ENCODE measurements at places on chromosomes 6 and 20.
A peak's percentile ranks its signal among the peaks of the same experiment; 100 is the strongest.

- DNase-seq, result no peak
Observed at GRCh38 chr20:1528811-1529210, 28.7 kb downstream of the SIRPD start.

- no peak for DNase-seq
Observed at GRCh38 chr20:37102571-37102970, 6.8 kb upstream of the RBL1 start.

- DNase-seq, result no peak
Observed at GRCh38 chr20:9359561-9360308, 154.7 kb upstream of the LAMP5 start.

GRCh38 chr20:2149507-2149906 is 47.9 kb downstream of the STK35 start:
- no peak for DNase-seq

DNA sequence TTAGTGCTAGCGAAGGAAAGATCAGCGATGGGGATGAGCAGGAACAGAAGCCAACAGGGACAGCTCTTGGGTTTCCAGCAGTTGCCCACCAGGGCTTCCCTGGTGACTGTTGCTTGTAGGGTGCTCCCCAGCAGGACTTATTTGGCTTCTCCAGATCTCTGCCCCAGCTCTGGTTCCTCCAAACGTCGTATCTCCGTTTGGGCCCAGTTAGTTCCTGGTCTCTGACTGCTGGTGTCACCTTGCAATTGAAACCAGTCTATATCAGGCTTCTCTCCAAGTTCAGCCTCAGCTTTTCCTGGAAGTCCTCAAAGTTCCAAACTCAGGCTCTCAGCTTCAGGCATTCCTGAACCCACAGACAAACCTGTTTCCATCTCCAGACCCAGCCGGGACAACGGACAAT is 70.8 kb upstream of the NXT1 start:
- DNase-seq, result no peak

DNA sequence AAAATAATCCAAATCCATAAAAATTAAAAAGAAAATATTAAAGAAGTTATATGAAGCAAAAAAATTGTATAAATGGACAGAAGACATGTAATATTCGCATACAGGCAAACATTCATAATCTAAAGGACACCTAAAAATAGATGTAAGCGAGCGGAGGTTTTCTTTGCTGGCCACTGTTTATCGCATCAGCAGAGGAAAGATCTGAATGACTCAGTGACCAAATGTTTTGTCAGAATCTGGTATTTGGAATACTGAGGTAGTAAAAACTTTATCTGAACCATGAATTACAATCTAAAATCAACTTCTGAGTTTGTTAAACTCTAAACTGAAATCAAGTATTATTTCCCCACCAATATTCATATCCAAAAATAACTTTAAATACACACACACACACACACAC is 7.8 kb downstream of the TSPYL4 start:
- DNase-seq, result no peak

DNA sequence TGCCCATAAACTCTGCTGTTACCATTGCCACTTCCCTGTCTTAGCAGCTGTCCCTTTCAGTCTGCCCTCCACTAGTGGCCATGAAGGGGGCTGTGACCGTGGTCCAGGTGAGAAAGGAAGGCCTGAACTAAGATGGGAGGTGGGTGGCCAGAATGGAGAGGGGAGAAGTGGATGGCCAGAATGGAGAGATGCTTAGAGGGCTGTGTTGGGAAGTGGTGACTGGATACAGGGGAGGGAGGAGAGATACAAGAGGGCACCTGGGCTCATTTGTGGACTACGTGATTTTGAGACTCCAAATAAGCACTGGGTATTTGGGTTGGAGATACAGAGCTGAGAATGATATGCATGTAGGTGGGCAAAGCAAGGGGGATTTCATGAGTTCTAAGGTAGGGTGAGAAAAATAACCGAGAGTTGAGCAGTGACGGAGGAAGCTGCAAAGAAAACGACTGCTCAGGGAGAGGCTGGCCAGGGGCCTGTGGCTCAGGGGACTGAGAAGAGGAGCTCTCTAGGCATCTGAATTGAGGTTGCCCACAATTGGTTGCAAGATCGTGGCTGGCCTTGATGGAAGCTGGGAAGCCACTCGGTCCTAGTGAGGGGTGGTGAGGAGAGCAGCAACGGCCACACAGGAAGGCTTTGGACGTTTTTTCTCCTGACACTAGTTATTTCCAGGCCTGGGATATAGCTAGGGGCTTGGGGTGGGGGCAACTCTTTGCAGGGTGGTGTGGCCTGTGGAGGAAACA is 36.9 kb downstream of the PANK2 start:
- no peak for DNase-seq

- DNase-seq, result no peak
Observed at GRCh38 chr6:5412017-5412416, 150.7 kb downstream of the FARS2 start.

- DNase-seq, result no peak
Observed at GRCh38 chr6:28785962-28786679, 137.7 kb downstream of the TRIM27 start.

- no peak for DNase-seq
Observed at GRCh38 chr6:25122001-25122400, 157.2 kb upstream of the CARMIL1 start.

GRCh38 chr20:21229163-21229562 is 74.0 kb upstream of the XRN2 start:
- no peak for DNase-seq

DNA sequence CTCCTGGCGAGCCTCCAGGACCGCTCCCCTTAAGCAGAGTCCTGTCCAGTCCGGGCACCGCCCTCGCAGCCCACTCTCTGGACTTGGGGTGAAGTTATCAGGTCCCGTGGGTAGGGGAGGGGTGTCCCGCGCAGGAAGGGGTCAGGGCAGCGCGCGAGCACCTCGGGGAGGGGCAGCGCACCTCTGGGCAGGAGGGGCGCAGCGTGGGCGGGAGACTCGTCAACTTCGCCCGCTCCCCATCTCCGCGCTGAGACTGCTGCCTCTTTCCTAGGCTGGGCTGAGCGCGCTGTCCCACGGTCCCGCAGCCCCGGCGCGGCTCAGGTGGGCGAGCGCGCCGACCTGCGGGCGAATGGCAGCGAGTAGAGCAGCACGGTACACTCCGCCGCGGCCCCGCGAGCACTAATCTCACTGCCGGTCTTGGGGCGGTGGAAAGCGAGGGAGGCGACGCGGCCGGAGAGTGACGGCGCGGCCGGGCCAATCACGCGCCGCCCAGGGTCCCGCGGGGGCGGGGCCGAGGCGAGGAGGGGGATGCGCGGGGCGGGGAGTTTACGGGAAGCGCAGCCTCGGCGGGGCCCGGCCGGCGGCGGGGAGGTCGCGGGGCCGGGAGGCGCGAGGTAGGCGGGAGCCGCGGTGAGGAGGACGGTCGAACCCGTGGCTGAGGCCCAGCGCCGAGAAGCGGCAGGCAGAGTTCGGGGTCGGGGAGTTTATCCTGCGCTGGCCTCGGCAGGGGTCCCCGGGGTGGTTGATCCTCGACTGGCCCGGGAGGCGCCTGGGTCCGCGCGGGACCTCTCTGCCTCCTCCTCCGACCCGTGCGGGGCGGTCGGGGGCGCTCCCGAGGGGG is at the start of gene MAN1A1:
TSS of gene MAN1A1 (minus strand) at position 401 of the 841 bp plus-strand sequence. CDS start 696 bp downstream, outside the sequence.
- DNase-seq, result peak; percentile 84

- DNase-seq, result no peak
Observed at GRCh38 chr6:44131892-44132291, 4.5 kb downstream of the TMEM63B start.

DNA sequence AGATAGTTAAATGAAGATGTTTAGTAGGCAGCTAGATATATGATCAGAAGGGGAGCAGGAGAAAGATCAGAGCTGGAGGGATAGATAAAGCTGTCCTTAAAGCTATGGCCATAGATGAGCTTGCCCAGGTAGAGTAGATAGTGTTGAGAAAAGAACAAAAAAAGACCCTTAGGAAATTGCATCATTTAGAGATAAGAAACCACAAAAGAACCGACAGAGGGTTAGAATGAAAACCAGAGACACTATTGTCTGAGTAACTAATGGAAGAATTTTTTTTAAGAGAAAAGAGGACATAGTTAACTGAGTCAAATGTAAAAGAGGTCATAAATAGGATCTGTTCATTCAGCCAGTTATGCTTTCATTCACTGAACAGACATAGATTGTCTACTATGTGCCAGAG is 101.8 kb downstream of the TNFAIP3 start:
- DNase-seq, result no peak

DNA sequence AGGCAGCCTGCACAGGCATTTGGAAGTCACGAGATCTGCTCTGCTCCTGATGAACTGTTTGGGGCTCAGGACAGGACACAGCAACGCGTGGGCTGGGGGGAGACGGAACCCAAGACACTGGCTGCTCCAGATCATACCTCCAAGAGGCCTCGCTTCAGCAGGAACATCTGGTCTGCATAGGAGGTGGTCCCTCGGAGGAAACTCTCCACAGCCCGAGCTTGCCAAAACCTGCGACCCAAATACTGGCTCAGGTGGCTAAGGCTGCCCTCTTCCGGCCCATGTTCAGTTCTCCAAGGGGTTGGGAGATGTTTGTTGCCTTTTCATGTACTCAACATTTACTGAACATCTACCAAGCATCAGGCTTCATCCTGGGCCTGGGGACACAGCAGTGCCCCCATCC is 51.7 kb downstream of the MYH7B start:
- no peak for DNase-seq

DNA sequence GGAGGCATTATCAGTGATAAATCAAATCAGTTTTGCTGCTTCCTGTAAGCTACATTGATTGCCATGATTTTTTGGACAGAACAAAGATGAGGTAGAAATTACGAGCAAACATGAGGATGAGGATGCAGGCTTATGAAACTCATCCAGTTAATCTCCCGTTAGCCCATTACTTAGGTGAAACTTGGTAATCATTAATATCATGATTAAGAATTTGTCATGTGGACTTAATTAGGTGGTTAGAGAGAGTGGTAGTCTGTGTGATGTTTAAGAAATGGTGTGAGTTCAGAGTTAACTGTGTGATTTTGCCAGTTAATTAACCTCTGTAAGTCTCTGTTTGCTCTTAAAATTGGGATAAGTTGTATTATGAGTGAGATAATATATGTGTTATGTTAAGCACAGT is 62.0 kb downstream of the TSPYL4 start:
- DNase-seq, result no peak

- no peak for DNase-seq
Observed at GRCh38 chr20:25327521-25328235, 63.0 kb downstream of the ABHD12 start.

DNA sequence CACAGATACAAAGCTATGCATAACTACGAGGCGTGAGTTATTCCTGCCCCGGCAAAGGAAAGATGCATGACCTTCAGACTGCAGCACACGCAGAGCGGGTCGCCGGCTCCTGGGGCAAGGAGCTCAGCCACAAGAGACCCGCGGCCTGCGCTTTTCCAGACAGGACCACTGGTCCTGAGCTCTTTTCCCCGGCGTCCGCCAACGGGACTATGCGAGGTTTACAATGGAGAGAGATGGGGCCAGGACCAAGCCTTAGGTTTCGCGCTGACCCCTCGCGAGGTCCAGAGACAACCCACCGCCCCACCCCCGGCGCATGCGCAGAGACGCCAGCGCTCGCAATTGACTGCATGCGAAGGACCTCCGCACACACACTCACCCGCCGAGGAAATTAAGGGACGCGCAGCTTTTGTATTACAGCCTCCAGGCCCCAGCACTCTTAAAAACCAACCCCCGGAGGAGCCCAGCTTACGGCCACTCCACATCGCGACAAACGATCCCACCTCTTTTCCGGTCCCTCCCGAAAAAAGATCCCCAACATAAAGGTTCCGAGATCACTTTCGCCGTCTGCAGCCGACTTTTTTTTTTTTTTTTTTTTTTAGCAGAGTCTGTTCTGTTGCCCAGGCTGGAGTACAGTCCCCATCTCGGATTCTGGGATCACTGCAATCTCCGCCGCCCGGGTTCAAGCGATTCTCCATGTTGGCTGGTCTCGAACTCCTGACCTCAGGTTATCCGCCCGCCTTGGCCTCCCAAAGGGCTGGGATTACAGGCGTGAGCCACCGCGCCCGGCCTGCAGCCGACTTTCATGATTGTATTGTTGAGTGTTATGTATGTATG is at the start of gene COQ3:
TSS of gene COQ3 (minus strand) at position 498 of the 834 bp plus-strand sequence. CDS start at position 482, 16 bp downstream.
- DNase-seq, result peak; percentile 42

GRCh38 chr6:109874621-109875020 is 103.5 kb upstream of the GPR6 start:
- DNase-seq, result no peak

GRCh38 chr6:122645256-122645655 is 35.1 kb downstream of the PKIB start:
- no peak for DNase-seq

DNA sequence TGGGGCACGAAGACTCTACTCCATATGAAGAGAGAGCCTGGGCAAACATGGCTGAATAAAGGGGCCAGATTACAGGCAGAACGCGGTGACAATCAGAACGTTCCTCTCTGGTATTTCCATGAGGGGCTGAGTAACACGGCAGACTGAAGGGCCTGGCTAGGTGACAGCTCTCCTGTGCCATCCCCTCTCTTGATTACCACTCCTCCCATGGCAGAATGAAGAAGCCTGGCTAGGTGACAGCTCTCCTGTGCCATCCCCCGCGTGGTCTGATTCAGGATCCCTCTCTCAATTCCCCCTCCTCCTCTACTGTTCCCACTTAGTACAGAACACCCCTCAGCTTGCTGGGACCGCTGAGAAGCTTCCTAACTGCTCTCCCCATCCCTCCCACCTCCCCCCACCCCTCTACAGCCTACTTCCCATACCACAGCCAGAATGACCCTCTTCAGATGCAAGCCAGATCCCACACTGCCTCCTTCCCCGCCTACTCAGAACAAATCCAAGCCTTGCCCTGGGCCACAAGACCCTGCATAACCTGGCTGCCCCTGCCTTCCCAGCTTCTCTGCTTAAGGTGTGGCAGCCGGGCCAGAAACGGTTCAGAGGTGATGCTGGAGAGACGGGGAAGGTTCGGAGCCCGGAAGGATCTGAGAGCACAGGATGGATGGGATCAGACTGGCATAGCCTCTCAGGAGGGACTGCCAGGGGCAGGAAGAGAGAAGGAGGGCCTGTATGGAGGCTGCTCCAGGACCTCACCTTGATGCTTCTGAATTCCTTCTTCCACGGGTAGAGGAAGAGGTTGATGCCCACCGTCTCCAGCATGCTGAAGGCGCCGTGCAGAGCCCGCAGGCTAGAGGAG is 7.7 kb downstream of the SPATA2 start:
- no peak for DNase-seq

GRCh38 chr20:8226106-8226505 is 94.0 kb downstream of the PLCB1 start:
- no peak for DNase-seq

GRCh38 chr6:20365456-20365855 is 36.2 kb upstream of the E2F3 start:
- no peak for DNase-seq

DNA sequence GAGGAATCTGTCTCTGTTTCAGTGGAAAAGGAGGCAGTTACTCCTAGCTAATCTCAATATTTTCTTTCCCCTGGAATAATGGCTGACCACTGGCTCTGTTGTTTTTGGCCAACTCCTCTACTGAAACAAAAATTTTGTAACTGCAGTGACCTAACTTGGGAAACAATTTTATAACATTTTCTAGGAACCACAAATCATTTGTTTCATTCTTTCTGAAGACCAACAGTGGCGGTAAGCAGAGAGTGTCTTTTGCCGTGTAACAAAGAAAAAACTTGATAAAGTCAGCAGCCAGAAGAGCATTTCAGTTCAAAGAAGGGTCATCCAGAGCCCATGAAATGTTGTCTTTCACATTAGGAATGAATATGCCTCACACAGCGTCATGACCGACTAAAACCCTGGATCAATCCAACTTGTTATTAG is 11.8 kb upstream of the BFSP1 start:
- DNase-seq, result no peak

All from stimulated activated CD4-positive, alpha-beta T cell treated with anti-CD3 and anti-CD28 coated beads, Interleukin-15, amount 100 ng/mL, for 1 hour (primary cell).